NCI-H526 (cell line): ENCODE measurements at places on chromosomes 6 and 20.

- no peak for DNase-seq
These were observed 21.3 kb downstream of the KCNG1 start for GRCh38 chr20:51001430-51002265.

DNA sequence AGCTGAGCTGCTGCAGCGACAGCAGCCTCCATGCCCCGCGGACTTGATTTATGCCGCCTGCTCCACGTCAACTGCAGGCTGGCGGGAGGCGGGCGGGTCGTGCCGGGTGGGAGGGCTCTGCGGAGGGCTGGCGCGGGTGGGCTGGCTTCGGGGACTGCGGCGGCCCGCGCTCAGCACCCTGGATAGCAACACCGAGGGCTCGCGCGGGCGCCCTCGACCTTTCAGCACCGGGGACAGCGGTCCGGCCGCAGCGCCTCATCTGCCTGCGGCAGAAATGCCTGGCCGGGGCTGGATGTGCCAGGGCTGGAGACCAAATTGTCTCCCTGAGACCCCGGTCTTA is 792 bp downstream of the SNAP25 start:
- peak; percentile 82 for DNase-seq

GRCh38 chr6:434051-434705 is 42.6 kb downstream of the IRF4 start:
- DNase-seq: no peak

GRCh38 chr6:114534813-114535212 is 192.0 kb upstream of the HS3ST5 start:
- no peak for DNase-seq

- DNase-seq: no peak
These were observed 82.5 kb downstream of the DTNBP1 start for GRCh38 chr6:15580326-15580725.

DNA sequence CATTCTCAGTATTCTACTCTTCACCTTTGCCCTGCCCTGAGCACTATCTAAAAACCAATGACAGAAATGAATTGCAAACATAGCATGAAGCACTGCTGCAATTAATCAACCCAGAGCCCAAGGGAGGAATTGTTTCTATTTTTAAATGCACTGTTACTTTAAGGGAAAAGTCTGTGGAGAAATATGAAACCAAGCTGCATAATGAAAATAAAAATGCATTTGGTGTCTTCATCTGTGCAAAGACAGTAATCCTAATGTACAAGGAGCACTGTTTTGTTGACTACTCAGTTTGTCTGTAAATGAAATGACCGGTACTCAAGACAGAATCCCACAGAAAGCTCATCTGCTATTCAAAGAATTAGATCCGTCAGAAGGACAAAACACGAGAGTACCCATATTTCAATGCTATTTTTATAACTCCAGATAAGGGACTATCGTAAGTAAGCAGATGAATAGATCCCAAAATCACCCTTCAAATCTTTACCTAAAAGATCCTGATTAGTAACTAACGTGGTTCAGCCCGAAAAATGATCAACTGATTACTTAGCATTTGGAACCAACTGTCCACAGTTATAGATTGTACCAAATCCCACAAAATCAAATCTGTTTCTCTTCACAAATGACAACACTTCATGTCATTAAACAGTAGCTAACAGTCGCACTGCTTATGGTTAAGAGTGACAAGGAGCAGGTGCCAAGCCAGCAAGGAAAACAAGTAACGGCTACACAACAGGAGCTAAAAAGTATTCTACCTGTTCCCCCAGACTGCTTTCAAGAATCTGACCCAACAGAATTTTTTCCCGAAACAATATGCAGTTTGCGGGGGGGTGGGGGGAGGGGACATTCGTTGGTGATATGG is 2.4 kb downstream of the KIF13A start:
- DNase-seq: no peak

GRCh38 chr6:141097471-141097870 is 1035.3 kb upstream of the GJE1 start:
- no peak for DNase-seq

DNA sequence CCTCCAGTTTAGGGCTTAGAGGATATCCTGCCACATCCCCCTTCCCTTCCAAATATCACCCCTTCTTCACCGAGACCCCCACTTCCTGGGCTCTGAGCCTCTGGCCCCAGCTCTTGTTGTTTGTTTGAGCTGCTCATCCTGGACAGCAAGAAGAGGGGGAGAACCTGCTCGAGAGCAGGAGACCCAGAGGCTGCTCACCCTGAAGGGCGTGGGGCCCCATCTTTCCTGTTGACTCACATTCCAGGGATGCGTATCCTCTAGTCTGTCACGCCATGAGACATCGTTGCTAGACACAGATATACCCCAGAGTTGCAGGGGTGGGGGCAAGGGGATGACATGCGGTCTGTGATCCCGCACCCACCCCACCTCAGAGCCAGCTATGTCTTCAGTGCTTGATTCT is 5.7 kb upstream of the TNXB start:
- DNase-seq: no peak

- DNase-seq: no peak
These were observed 19.6 kb downstream of the NTSR1 start for GRCh38 chr20:62728028-62728780.

DNA sequence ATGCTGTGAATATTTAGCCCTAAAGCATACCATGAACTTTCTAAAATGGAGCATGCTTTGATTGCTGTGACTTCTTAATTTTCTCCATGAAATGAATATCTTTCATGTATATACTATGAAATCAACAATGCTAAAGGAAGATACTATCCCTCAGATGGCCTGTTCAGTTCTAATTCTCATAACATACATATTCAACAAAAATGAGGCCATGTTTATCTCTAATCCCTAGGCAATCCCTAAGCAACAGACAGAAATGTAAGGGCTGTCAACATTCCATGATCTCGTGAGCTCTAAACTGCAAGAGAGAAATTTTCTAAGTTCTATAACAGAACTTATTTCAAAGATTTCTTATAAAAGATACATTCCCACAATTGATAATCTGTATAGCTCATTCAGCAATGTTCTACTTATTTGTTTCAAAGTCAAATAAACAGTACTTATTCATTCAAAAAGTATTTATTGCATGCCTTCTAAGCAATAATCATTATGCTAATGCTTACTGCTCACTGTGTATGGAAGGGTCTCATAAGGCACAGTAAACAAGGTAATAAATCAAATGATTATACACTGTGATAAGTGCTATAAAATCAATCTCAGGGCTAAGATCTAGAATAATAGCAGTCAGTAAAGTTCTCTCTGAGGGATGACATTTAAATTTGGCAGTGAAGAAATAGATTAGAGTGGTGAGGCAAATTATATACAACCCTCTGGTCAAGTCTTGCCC is 492.9 kb downstream of the PHF3 start:
- no peak for DNase-seq

DNA sequence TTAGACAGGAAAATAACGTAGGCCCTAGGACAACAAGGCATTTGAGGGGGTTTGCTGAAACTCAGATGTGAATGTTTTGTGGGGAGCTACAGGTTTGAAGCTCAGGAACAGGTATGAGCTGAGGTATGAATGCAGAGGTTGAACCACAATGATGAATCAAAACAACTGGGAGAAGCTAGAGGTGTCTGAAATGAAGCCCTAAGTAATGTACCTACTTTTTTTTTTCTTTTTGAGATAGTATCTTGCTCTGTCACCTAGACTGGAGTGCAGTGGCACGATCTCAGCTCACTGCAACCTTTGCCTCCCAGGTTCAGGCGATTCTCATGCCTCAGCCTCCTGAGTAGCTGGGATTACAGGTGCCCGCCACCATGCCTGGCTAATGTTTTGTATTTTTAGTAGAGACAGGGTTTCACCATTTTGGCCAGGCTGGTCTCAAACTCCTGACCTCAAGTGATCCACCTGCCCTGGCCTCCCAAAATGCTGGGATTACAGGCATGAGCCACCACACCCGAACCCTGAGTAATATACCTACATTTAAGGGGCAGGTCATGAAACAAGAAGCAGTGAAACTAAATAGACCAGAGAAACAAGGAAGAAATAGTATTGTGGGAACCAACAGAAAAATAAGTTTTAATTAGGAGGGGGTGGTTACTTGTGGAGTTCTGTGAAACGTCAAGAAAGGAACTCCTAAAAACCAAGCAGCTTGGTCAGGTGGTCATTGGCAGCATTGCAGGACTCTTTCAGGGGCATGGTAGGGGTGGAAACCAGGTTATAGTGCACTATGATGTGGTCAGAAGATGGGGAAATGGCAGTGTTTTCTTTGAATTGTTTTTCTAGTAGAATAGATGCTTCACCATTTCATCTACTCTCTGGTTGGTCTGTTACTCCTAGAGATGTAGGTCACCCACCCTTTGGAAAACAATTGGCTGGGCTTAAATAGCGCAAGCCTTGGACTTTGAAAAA is 138.1 kb downstream of the CD164 start:
- no peak for DNase-seq

GRCh38 chr6:155959898-155960495 is 504.4 kb upstream of the NOX3 start:
- DNase-seq: peak; percentile 84

GRCh38 chr20:316316-317068 is 8.9 kb upstream of the SOX12 start:
- no peak for DNase-seq

DNA sequence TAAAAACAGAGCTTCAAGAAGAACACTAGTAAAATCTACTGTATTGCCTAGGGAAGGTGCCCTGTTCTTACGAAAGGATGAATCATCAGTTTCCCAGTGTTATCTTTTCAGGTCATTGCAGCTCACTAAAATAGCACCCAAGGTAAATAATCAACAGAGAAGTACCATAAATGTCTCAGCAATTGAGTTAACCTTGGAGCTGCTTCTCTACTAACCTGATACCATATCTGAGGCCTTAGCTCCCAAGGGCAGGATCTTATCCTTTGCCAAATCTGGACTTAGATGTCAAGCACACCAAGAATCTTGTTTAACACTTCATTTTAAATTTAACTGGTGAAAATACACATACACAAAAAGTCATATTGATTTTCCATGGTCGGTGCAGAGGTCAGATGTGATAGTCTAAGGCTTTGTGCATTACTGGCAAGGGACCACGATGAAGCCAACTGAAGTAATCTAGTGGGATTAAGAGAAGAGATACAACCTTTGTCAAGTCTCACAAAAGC is 81.5 kb downstream of the EDN1 start:
- no peak for DNase-seq

DNA sequence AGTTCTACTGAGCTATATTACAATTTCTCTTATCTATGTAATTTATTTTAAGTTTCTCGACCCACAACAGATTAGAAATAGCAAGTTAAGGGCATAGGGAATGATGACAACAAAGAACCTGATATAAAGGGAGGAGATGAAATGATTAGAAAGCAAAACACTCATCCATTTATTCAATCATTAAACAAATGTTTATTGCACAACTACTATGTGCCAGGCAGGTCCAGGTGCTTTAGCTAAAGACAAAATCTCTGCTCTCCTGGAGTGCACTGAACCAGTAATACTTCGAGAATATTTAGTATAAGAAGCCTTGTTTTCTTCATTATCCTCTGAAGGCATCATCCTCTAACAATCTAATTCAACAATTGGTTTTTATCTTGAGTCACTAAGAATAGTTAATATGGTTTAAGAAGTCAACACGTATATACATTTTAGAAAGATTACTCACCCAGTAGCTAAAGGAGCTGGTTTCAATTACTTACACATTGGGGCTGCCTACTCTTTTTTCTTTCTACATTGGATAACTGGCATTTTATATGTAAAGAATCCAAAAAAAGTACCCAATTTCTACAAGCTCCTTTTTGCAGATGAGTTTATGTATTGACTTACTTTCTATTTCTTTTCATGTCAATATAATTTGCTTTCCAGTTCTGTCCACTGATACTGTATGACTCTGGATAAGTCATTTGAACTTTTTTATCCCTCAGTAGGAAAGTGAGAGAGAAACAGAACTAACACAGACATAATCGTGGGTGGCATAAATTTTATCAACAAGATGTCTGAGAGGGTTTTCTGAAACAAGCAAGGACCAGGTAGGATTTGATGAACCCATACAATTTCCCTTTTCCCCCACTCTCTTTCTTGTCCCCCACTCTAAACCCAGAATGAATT is 312.6 kb downstream of the CLIC5 start:
- no peak for DNase-seq

DNA sequence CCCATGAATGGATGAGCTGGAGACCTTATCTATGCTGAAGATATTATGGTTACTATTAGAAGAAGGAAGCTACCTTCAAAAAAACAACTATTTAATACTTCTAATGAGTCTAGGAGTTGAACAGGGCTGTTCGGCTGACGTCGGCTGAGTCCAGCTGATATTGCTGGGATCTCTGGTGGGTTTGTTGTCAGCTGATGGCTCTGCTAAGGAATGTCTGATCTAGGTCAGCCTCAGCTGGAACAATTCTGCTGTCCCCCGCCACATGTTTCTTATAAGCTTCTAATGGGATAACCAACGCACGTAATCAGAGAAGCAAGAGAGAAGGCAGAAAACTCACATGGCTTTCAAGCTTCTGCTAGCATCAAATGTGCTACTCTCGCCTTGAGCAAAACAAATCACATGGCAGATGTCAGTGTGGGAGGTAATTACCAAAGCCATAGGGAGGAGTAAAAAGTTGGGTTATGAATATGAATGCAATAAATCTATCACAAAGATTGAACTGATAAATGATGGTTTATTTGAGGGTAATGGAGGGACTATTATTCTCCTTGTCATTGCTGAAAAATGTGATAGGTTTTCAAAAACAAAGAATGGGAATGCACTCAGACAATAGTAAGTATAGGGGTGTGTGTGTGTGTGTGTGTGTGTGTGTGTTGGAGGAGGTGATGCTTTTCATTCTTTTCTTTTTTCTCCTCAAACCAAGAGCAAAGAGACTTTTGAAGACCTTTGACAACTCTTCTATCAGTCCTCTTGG is 71.5 kb downstream of the BTBD3 start:
- DNase-seq: no peak

- DNase-seq: no peak
These were observed 142.4 kb upstream of the SLC24A3 start for GRCh38 chr20:19070026-19070425.

GRCh38 chr6:132247381-132248159 is 153.7 kb downstream of the MOXD1 start:
- DNase-seq: no peak

- no peak for DNase-seq
These were observed 66.7 kb downstream of the THEMIS start for GRCh38 chr6:127834136-127834535.

DNA sequence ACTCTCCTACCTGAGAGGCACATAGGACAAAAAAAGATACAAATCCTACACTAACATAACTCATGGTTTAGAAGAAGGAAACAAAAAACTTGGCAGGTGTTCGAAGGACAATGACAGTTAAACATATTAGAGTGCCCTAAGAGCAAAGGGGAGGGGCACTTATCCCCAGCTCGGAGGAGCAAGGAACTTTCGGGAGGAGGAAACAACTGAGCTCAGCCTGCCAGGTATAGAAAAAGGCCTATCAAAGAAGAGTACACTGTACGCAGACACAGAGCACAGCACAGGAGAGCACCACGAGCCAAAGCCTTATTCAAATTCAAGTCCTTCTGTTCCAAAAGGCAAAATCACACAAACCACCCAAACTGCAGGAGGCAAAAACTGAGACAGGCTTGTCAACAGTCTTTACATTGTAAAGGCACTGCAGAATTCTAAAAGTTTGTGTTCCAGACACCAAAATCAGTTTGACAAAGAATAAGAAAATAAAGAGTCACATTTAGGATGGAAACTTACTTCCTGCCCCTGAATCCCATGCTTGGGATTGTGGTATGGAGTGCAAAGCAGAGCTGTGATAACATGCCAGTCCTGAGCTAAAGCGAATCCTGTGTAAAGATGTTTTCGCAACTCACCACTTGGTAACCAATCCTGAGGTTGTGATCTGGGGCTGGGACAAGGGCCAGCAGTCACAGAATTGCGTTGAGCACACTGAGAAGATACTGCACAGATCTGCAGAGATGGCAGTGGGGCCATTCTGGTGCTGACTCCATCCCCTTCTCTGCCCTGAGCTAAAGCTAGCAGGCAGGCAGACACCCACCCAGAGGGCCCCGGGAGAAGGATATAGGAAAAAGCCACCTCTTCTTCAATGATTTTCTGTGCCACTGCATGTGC is 108.6 kb downstream of the CHD6 start:
- no peak for DNase-seq
